Right renal pelvis (tissue), 4 donors: ENCODE measurements at places on chromosomes 5 and 9. TPM values are rescaled to one million over a fixed set of nuclear protein-coding genes. Genes with fewer than 3 reads are reported as not detected.

Gene LCN1
- polyA plus RNA-seq: not detected

Gene SV2C
- 0.11 TPM for polyA plus RNA-seq

DNA sequence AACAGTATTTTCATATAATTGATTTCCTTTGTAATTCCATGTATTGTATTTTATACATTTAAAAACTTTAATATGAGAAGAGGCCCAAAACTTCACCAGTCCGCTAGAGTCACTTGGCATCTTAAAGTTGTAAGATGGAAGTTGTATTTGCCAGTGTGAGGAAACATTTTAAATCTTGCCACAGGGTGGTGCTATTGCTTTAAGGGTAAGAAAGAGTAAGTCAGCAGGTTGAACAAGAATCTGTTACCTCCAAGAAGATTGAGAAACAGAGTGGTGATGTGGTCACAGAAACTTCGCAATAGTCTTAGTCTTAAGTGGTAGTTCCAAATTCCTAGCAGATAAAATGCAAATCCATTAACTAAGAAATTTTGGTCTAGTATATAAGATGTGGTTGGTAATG, 39.8 kb upstream of the RANBP6 start:
- peak; percentile 47 for DNase-seq

DNA sequence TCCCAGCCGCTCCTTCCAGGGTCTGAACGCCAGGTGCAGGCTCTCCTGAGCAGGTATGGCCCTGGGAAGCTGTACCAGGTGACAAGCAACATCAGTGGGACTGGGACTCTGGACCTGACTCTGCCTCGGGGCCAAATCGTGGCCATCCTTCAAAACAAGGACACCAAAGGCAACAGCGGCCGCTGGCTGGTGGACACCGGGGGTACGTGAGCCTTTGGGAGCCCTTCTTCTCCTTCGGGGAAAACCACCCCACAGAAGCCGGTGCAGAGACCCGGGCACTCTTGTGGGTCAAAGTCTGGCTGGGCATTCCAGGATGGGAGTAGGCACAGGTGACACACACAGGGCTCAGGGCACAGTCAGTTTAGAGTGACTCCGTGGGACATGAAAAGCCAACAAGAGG, 45.8 kb downstream of the ARHGEF37 start:
- no peak for DNase-seq

DNA sequence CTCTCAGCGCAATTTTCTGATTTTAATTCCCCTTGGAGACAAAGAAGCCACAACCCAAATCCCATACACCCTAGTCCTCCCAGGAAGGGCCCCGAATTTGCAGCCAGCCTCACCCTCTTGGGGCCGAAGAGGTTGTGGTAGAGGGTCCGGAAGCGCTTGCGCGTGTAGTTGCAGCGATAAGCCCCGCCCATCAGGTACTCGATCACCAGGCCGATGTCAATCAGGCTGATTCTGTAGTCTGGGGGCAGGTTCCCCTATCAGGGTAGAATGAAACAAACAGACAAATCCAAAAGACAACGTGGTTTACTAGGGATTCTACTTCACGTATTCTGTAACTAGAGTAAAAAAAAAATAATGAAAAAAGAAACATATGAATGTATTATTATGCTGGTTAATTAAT, 210.6 kb upstream of the KLF9 start:
- no peak for DNase-seq
